ENCODE measurements at places on chromosomes 1 and 21.

DNA sequence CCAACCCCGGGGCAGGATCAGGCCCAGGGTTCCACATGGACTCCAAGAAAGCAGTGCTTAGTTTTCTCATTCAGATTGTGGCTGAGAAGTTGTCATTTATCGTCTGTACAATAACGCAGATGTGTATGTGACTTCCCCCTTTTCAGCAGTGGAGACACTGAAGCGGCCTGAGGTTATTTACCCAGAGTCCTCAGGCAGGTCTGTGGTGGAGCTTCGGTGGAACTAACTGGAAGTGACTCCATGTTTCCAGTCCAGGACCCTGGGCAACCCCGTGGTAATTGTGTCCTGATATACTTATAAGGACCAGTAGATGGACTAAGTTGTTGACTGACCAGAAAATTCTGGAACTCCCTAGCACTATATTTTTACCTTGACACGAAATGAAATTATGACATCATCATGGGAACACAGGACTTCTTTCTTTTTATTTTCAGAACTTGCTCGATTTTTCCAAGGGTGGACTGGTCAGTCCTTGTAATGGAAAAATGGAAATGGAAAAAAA lies 1.0 kb upstream of the IER5 start:
- no peak for DNase-seq

DNA sequence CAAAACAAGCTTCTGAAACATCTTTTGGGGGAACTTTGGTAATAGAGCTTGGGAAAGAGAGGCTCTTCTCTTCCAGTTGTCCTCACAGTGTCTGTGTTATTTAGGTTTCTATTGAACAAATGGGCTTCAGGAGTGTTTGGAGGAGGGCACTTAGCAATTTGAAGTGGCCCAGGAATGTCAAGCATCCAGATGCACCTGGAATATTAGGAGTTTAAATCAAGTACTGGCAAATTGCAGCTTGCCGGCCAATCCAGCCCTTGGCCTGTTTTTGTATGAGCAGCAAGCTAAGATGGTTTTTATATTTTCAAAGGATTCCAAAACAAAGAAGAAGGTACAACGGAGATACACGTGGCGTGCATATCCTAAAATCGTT lies 94.7 kb downstream of the CCDC185 start:
- no peak for DNase-seq

GRCh38 chr1:210195635-210196160 lies 36.9 kb upstream of the SERTAD4 start:
- no peak for DNase-seq

GRCh38 chr1:28449904-28450303 lies 55.9 kb upstream of the RCC1 start:
- no peak for DNase-seq

GRCh38 chr1:89884718-89885596 lies 64.1 kb downstream of the LRRC8D start:
- no peak for DNase-seq

DNA sequence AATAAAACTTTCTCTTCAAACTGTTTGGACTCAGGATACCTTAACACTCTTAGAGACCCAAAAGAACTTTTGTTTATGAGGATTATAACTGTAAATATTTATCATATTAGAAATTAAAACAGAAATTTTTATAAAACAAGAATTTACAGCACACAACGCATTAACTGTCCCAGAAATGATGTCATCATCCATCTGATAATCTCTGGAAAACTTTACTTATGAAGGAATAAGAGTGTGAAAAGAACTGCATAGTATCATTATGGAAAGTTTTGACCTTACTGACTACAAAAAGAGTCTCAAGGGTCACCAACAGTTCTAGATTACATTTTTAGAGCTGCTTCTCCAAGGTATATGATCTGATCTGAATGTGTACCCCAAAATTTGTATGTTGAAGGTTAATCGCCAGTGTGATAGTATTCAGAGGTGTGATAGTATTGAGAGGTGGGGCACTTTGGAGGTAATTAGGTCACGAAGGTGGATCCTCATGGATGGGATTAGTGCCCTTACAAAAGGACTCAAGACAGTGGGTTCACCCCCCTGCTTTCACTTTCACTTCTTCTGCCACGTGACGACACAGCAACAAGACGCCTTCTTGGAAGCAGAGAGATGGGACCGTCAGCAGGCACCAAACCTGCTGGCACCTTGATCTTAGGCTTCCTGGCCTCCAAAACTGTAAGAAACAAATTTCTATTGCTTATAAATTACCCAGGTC lies 95.7 kb upstream of the NR5A2 start:
- no peak for DNase-seq

GRCh38 chr21:19608101-19608621 lies 1204.6 kb upstream of the TMPRSS15 start:
- peak; percentile 13 for DNase-seq

Measured in spinal cord (tissue), 10 donors.